ENCODE measurements at places on chromosomes 1 and 21.

DNA sequence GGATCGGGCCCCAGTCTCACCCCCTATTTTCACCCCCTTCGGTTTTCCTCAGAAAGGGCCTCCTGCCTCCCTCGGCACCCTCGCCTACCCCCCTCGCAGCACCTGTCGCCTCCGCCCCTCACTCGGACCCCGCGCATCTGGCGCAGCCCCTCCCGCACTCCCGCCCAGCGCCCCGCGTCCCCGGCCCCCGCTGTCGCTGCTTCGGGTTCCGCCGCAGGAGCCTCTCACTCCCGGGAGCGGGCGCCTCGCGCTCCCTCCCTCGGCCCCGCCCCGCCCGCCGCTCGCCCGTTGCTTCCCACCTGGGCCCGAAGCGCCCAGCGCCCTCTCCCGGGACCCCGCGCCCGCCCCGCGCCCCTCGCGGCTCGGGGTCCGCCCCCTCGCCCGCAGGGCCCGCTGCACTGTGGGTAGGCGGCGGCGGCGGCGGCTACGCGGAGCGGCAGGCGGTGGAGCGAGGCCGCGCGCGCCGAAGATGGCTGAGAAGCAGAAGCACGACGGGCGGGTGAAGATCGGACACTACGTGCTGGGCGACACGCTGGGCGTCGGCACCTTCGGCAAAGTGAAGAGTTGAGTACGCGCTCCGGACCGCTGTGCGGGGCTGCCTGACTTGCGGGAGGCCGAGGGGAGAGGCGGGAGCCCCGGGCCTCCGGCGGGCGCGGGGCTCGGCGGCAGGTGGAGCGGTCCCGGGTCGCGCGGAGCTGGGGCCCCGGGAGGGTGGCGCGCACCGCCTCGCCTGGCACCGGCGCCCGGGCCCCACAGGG lies at the start of gene PRKAA2:
PRKAA2 (plus strand) TSS at position 396 of the 758 bp plus-strand sequence; CDS start at position 470, 74 bp downstream.
- peak; percentile 13 for DNase-seq

GRCh38 chr1:21638531-21639341 lies 30.4 kb downstream of the RAP1GAP start:
- DNase-seq: peak; percentile 39

DNA sequence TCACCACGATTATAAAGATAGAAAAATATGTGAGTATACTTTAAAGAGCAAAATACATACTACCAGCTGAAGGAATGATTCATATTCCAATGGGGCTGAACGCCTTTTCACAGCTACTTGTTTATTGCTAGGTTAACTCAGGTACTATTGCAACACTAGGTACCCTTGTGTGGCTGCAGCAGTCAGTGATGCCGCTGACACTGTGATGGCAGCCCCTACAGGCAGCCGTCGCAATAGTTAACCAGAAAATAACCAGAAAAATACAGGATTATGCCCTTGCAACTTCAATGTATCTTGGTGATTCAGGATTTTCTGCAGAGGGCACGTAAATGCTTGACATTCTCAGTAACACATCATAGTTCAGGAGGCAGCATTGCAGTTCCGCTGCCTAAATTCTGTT lies 1.6 kb upstream of the MARK1 start:
- no peak for DNase-seq

DNA sequence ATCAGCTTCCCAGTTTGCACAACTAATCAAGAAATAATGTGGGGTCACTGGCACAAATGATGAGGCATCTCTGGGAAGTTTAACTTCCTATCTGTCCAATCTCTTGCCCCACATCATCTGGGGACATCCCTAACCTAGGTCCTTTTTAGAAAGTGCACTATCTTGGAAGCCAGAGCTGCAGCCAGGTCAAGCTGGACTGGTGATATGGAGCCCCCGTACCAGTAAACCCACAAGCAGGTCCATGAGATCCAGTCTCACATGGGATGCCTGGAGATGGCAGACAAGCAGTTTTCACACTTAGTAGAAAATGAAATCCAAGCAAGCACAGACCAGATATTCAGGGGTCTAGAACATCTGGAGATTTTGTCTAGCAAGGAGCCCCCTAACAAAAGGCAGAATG lies 27.5 kb upstream of the BSDC1 start:
- DNase-seq: no peak

DNA sequence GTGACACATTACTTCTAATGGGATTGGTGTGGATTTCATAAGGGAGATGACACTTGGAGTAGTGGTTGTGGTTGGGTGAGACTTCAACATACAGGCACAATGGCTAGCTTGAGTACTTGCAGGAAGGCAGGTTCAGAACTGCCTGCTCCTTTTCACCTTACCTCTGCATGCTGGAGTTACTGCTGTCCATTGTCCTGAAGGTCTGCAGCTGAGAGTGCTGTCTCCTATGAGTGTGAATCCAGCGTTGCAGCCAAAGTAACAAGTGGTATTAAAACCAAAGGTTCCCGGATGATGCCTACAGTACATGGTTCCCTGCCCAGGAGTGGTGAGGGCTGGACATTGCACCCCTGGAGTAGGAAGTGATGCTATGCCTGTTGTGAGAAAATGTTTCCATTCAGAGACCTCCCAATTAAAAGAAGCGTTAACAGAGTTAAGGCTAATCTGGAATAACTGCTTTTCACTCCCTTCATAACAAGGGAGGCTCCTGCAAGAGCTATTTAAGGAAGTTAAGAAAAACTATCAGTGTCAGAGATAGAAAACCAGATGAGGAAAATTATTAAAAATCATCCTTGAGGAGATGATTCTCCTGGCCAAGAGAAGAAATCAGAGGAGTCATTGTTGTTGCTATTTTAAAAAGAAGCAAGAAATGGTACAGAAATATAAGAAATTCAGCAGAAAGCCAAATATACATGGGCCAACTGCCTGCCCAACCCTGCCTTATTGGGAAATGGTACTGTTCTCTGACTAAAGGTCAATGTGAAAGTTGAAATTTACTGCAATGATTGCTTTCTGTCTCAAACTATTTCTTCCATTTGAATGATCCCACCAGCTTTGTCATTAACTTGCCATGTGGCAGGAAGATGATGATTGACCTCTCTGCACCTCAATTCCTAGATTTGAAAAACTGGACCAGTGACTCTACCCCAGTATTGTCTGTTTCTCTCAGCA lies 9.8 kb upstream of the F5 start:
- peak; percentile 64 for DNase-seq

DNA sequence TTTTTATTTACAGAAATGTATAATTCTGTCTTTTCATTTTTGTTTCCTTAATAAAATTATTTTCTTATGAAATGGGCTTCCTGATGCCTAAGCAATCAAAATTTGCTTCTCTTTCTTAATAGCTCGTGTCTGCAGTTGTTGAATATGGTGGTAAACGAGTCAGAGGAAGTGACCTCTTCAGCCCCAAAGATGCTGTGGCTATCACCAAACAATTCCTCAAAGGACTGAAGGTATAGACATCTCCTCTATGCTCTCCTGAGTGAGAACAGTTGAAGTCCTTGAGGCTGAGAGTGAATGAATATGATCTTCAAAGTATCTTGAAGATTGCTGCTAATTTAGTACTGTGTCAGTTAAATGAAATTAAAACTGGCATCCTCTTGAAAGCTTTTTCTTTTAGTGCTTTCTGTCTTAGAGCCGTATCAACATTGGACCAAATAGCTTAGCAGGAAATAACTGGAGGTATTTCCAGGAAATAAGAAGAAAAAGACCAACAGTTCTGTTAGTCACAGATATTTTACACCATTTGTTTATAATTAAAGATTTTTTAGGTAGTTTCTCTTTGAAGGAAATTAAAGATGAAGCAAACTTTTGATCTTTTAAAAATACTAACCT lies 24.7 kb downstream of the VPS45 start:
- no peak for DNase-seq

GRCh38 chr1:111603979-111604378 lies 15.6 kb upstream of the RAP1A start:
- peak; percentile 93 for DNase-seq

DNA sequence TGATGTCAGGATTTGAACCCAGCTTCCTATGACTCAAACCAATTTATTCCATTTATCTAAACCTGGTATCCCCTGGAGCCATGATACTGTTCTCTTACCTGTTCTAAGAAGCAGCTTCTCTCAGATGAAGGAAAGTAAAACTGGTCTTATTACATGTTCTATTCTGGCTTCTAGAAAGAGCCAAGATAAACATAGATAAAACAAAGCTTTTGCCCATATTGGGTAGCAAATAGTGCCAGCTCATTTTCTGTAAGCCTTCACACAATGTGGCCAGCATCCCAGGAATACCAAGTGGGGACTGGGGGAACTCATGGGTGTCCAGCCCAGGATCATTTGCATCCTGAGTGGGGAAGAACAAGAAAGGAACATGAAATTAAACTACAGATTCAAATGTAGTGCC lies 53.5 kb upstream of the EPHA8 start:
- DNase-seq: no peak

- no peak for DNase-seq
These were observed 7.6 kb downstream of the GPR37L1 start for GRCh38 chr1:202130297-202130721.

DNA sequence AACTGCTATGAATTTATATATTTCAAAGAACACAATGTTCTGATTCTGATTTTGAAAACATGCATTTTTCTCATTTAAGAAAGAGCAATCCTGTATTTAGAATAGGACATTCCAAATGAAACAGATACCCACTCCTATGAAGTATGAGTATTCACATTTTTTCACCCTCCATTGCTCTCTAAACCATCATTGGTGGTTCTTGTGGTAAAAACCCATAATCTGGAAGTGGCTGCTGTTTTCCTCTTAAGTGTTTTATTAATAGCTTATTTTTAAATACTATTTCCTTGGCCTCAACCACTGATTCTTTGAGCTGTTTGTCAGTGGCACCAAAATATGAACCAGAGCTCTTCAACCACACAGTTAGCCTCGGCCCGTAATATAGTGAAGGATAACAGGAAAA lies 60.0 kb upstream of the ADAM30 start:
- no peak for DNase-seq

- no peak for DNase-seq
These were observed 87.7 kb downstream of the INTS7 start for GRCh38 chr1:211947396-211948295.

DNA sequence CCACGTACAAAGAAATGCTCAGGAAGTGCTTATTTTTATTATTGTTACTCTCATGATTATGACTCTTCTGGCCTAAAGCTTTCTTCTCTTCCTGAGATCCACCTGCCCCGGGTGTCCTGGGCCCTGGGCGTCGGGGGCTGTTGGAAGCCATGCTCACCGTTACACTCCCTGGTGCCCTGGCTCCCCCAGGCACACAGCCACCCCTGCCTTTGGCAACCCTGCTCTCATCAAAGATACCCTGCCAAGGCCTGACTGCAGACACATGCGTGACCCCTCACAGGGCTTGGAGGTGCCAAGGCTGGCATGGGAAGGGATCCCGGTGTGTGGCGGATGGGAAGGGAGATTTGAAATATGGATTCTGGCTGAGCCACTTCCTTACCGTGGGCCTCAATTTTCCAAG lies 3.3 kb upstream of the KISS1 start:
- DNase-seq: no peak

- DNase-seq: peak; percentile 31
These were observed 33.9 kb downstream of the TRIM62 start for GRCh38 chr1:33147997-33148314.

DNA sequence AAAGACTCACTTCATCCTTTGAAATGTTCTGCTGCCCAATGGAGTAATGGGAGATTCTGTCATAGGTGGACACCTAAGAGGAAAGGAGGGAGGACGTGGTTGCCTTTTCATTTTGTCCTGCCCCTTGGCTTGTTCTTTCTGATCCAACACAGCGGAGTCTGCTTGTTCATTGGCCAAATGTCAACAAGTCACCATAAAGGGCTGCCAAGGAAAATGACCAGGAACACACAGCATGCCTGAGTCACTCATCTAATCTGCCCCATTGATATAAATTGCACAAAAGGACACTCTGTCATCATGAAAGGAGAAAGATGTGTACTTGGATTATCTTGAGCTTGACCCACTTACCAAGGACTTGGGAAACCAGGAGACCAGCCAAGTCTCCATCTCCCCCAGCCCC lies 422.9 kb downstream of the SETD4 start:
- no peak for DNase-seq

DNA sequence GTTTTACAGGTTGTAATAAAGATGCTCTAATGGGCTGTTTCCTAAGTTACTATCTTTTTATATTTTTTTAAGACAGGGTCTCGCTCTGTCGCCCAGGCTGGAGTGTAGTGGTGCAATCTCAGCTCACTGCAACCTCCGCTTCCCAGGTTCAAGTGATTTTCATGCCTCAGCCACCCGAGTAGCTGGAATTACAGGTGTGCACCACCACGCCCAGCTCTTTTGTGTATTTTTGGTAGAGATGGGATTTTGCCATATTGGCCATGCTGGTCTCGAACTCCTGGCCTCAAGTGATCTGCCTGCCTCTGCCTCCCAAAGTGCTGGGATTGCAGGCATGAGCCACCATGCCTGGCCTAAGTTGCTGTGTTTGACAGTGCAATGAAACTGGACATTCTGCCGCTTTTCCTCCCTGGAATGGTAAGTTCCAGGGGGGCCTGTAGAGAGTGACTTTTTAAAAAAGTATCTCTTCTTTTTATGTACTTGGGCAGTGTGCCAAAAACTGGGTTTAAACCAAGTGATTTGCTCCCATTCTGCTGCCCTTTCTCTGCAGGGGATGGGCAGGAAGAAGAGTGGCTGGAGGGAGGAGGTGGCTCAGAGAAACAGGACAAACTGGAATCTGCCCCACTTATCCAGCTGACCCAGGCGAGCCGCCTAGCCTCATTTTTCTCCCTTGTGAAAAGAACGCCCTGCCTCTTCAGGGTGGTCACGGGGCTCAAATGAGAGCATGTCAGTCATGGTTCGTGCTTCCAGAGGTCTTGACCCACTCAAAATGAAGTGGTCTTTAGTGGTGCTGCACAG lies 2.3 kb downstream of the SLC37A1 start:
- no peak for DNase-seq

DNA sequence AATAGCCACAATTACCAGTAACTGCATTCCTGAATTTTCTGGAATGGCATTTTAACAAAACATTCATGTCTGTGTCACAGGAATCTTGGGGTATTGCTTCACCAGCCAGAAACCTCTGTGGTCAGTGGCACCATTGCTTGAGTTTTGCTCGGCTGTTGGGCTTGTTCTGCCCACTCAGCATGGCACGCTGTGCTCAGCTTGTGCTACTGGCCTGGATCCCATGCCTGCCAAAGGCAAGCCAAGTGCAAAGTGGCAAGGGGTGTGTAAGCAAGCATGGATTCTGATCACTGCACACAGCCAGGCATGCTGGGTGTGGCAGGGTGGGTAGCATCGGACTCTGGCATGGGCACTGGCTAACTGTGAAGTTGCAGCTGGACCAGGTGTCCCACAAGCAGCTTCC lies 1150.9 kb downstream of the MRPL39 start:
- no peak for DNase-seq

GRCh38 chr1:213564215-213564659 lies 423.5 kb upstream of the PROX1 start:
- no peak for DNase-seq

All from activated CD8-positive, alpha-beta T cell treated with anti-CD3 and anti-CD28 coated beads for 36 hours (primary cell).